A172 (cell line): ENCODE measurements at places on chromosomes 2 and 18.

- no peak for DNase-seq
These were observed 80.4 kb upstream of the RNU4ATAC start for GRCh38 chr2:121450301-121450700.

- DNase-seq = no peak
These were observed 35.9 kb upstream of the SNED1 start for GRCh38 chr2:240962300-240963064.

- peak; percentile 23 for DNase-seq
These were observed 2156.0 kb upstream of the PIK3C3 start for GRCh38 chr18:39799006-39799405.

DNA sequence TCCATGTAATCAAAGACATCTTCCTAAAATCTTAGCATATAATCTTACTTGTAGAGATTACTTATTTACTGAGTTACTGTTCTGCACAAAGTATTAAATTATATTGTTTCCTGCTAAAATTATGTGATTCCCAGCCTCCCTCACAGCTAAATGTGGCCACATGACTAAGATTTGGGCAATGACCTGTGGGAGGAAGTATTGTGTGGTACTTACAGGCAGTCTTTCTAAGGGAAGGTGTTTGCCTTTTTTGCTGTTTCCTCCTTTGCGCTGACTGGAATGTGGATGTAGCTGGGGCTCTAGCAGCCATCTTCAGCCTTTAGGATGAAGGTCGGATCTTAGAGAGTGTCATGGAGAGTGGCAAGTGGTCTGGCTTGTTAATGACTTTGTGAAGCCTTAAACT, 146.3 kb upstream of the APCDD1 start:
- no peak for DNase-seq

- no peak for DNase-seq
These were observed 85.4 kb upstream of the HS6ST1 start for GRCh38 chr2:128403814-128404708.

- DNase-seq = peak; percentile 41
These were observed 526.9 kb upstream of the ID2 start for GRCh38 chr2:8154936-8155335.

- no peak for DNase-seq
These were observed 1124.9 kb upstream of the ZEB2 start for GRCh38 chr2:145644820-145645302.

DNA sequence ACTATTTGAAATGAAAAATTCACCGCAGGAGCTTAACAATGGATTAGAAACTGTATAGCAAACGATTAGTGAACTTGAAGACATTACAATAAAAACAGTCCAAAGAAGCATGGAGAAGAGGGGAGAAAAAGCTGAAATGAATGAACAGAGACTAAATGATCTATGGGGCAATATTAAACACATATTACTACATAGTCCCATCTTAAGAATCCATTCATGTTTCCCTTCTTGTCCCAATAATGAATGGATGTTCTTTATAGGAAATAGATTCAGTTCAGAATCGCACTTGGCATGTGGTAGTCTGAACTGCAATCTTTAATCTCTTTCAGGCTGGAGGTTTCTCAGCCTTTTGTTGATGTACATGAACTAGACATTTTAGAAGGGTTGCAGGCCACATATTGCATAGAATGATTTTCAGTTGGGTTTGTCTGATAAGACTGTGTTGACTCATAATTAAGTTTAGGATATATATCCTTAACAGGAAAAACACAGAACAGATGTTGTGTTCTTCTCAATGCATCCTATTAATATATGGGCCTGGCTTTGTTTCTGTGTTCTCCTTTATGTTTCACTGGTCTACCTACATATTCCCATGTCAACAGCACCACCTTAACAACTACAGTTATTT, 27.9 kb downstream of the CCDC88A start:
- DNase-seq = no peak

DNA sequence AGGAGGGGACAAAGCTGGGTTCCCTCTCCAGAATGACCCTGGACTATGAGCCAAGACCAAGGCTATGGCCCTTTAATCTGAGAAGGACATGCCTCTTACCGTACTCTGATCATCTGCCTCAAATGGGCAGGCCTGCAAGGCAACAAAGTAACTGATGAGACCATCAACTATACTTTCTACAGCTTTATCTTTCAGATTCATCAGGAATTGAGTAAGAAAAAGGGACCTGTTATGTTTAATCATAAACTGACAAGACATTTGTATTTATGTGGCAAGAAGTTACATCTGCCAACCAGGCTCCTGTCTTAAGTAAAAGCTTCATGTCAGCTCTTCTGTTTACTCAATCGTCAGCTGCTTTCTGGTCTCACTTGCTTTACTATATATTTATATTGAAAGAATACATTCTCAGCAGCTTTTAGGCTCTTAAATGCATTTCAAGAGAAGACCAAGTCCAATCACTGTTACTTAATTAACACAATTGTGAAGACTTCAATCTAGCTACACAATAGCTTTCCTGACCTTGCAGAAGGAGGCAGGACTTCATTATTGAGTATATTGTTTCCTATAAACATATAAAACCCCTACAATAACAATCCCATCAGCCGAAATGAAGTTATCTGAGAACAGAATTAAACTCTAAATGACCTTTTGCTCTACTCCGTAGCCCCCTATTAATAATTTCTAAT, 163.8 kb downstream of the ETAA1 start:
- no peak for DNase-seq

DNA sequence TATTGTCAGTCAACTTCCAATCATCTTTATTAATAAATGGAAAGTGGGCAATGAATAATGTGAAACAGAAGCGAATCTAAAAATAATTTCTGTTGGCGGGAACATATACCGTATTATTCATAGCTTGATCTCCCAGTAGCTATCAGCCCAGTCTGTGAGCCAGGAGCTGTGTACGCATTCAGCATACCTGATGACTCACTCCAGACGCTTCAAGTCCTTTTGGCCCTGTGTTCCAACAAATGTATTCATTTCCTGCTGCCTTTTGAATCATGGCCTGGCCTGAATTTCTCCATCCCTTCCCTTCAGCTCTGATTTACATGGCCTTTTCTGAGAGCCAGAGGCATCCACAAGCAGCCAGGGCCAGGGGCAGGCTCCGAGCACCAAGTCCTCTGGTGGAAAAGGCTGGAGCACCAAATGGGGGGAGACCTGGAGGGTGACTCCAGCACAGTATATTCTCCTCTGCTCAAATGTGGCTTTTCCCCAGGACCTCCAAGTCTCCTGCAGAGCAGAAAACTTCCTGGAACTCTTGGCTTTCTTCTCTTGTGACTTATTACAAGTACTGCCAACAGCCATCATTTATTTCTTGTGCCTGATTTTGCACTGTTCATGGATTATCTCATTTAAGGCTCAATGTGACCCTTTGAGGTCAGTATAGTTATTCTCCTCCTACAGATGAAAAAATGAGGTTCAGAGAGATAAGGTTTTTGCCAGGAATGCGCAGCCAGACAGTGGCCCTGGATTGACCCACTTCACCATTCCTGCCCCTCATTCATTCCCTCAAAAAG, 108.7 kb downstream of the EN1 start:
- DNase-seq = peak; percentile 96

DNA sequence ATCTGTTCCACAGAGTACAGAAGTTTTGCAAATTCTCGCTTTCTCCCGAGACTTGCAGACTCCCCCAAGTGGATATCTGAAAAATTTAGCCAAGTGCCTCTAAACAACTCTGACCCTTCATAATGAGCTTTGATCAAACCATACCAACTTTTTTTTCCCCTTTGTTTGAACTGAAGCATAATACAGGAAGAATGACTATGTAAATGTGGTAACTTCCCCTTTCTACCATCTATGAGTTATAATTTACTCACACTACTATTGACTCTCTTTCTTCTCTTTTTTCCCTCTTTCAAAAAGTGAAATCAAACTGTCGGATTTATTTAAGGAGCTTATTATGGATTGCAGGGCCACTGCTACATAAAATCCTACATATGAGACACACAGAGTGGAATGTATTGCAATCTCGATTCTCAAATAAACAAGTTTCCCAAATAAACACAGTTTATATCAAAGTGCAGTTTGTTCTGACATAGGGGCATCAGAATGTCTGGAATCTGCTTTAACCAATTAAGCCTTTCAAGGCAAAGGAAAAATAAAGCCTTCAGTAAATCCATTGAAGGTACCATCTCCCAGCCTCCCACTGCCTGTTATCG, 1.4 kb upstream of the ZNF804A start:
- DNase-seq = peak; percentile 56

- DNase-seq = no peak
These were observed 73.6 kb downstream of the CD8B2 start for GRCh38 chr2:106560773-106561172.

- no peak for DNase-seq
These were observed 398.0 kb downstream of the TXNL1 start for GRCh38 chr18:56240405-56240804.
